Transverse colon (tissue), 4 donors: ENCODE measurements at places on chromosomes 5 and 9. TPM values are rescaled to one million over a fixed set of nuclear protein-coding genes. Genes with fewer than 3 reads are reported as not detected.

SHISAL2B gene
- total RNA-seq, result not detected

- H3K4me1 ChIP-seq, result peaks cover 21% of the 10 kb centered on the region
- H3K27me3 ChIP-seq, result no peaks in the 10 kb centered on the region
- DNase-seq, result no peak
- no peak overlapping the region for H3K4me3 ChIP-seq
- H3K27ac ChIP-seq, result no peak overlapping the region
Observed at GRCh38 chr9:132401824-132402223, 4.8 kb downstream of the TTF1 start.

DNA sequence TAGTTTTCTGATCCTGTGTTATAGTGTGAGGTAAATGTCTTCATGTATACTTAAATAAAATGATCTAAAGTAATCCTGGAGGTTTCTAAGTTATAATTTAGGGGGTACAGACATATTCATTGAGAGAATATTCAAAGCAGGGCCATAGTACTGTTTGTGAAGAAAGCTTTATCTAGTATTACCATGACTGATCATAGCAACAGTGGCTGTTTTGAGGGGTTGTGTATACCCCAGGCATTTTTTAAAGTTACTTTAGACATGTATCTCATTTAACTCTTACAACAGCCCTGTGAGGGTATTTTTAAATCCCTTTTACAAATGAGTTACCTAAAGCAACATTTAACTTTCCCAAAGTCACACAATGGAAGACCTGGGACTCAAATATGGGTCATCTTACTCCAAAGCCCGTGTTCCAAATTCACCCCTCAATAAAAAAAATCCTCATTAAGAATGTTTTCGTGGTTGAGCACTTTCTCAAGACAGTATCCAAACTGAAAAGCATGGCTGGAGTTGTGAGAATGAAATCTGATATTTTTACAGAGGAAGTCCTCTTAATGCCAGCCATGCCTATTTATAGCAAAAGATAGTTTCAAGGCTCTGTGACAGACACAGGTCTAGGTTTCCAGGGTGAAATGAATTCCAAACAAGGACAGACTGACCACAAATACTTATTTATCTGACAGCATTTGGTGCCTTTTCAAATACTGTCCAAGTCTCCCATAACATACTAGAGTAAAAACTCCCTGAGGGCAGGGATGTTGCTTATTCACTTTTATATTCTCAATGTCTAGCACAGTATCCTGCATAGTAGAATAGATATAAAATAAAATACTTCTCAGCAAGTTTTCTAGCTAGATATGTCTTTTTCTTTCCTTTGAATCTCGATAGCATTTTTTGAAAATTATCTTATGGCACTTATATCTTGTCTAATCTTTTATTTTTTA, 10.4 kb downstream of the STOM start:
- no peak overlapping the region for H3K4me3 ChIP-seq
- no peaks in the 10 kb centered on the region for H3K27me3 ChIP-seq
- H3K36me3 ChIP-seq, result no peaks in the 10 kb centered on the region

ASPN gene
- total RNA-seq, result 1.5 TPM

SLC1A3 gene
- 4.4 TPM for total RNA-seq
